ENCODE measurements at places on chromosomes 1 and 21. TPM values are rescaled to one million over a fixed set of nuclear protein-coding genes. Genes with fewer than 3 reads are reported as not detected.

CLCC1 gene
- total RNA-seq: 2.6 TPM

TTC24 gene
- not detected for total RNA-seq

RRP1 gene
- 14.0 TPM for total RNA-seq

ZNF326 gene
- total RNA-seq: 44.2 TPM

CHIT1 gene
- total RNA-seq: not detected

KCNC4 gene
- 7.2 TPM for total RNA-seq
